Melanocyte of skin (primary cell): ENCODE measurements at places on chromosomes 3 and 15. TPM values are rescaled to one million over a fixed set of nuclear protein-coding genes. Genes with fewer than 3 reads are reported as not detected.

Gene U2SURP
- total RNA-seq, result 63.0 and 92.0 TPM in 2 replicates

Gene IL20RB
- total RNA-seq, result 0.62 and 0.67 TPM in 2 replicates

Gene ADCY5
- total RNA-seq, result 0.34 and 1.5 TPM in 2 replicates

Gene SEMA7A
- 9.3 and 16.2 TPM in 2 replicates for total RNA-seq

Gene GXYLT2
- total RNA-seq, result 11.7 and 26.4 TPM in 2 replicates

Gene TJP1
- 22.7 and 39.3 TPM in 2 replicates for total RNA-seq

Gene SLC28A2
- not detected in 2 replicates for total RNA-seq

Gene SKOR1
- total RNA-seq, result 0.34 and 0.36 TPM in 2 replicates

Gene OXTR
- 0.69 and 0.73 TPM in 2 replicates for total RNA-seq

Gene ZNF80
- not detected in 2 replicates for total RNA-seq

Gene KLHL40
- total RNA-seq, result not detected in 2 replicates

Gene RASGRF1
- 1.7 and 3.7 TPM in 2 replicates for total RNA-seq

Gene TOPBP1
- 67.3 and 77.1 TPM in 2 replicates for total RNA-seq

Gene PCOLCE2
- 2.5 and 3.8 TPM in 2 replicates for total RNA-seq

Gene CHMP2B
- 31.3 and 40.7 TPM in 2 replicates for total RNA-seq

Gene DHFR2
- total RNA-seq, result 5.7 and 6.2 TPM in 2 replicates

Gene USP13
- total RNA-seq, result 19.0 and 21.1 TPM in 2 replicates

Gene GOLGA8O
- 0.67 TPM in 1 of 2 replicates, not detected in the other for total RNA-seq

Gene GPR27
- total RNA-seq, result 0.15 TPM in 1 of 2 replicates, not detected in the other

Gene RNU5B-1
- not detected in 2 replicates for total RNA-seq

Gene MESP2
- total RNA-seq, result 0.15 TPM in 1 of 2 replicates, not detected in the other

Gene ACVR2B
- total RNA-seq, result 4.5 and 6.9 TPM in 2 replicates

Gene DPPA2
- total RNA-seq, result not detected in 2 replicates

Gene HDAC11
- 8.3 and 11.3 TPM in 2 replicates for total RNA-seq

Gene TMEM42
- 7.9 and 8.4 TPM in 2 replicates for total RNA-seq

Gene ROBO2
- 34.5 and 36.1 TPM in 2 replicates for total RNA-seq

Gene SLC15A2
- under 0.01 and 0.15 TPM in 2 replicates for total RNA-seq
